Endothelial cell (in vitro differentiated cells): ENCODE measurements at places on chromosomes 16 and 17. TPM values are rescaled to one million over a fixed set of nuclear protein-coding genes. Genes with fewer than 3 reads are reported as not detected.

Gene RNF222
- total RNA-seq = not detected

Gene WDR59
- total RNA-seq = 107 TPM

Gene ADAMTS18
- 0.69 TPM for total RNA-seq

Gene USB1
- total RNA-seq = 79.5 TPM

Gene CENPX
- total RNA-seq = 42.9 TPM

Gene RRAD
- not detected for total RNA-seq

Gene MYH2
- 0.69 TPM for total RNA-seq

Gene DLX4
- 0.36 TPM for total RNA-seq

Gene ZMYND15
- not detected for total RNA-seq

Gene MILR1
- total RNA-seq = 1.6 TPM

Gene SCARF1
- total RNA-seq = 289 TPM

Gene SKA2
- 44.3 TPM for total RNA-seq

Gene PRR11
- total RNA-seq = 16.0 TPM

Gene USH1G
- 0.18 TPM for total RNA-seq

Gene TNFSF13
- 5.6 TPM for total RNA-seq

Gene TRPV2
- total RNA-seq = 4.8 TPM

Gene IL34
- 1.6 TPM for total RNA-seq

Gene JUP
- 330 TPM for total RNA-seq

Gene PRR29
- total RNA-seq = 25.3 TPM

Gene LITAFD
- not detected for total RNA-seq
